ENCODE measurements at places on chromosomes 2 and 18.

DNA sequence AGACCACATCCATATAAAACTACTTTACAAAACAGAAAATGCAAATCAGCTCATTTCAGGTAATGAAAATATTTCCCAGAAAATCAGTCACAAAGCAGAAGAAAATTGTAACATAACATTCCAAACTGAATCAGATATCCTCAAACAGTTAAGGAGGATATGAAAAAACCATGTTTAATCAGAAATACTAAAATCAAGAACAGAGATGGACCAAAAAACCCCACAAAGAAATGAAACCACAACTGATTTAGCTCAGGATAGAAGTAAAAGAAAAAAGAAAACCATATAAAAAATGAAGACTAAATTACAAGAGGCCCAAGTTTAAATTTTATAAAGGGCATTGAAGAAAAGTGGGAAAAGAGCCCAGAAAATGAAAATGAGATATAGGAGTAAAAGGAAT, 102.9 kb downstream of the RAB3GAP1 start:
- no peak for DNase-seq

GRCh38 chr18:58378411-58379379, 250.2 kb downstream of the ALPK2 start:
- DNase-seq: no peak

GRCh38 chr18:48541747-48542400, 3.0 kb downstream of the CTIF start:
- DNase-seq: no peak

- DNase-seq: no peak
These were observed 149.1 kb downstream of the UBR3 start for GRCh38 chr2:169976335-169976851.

DNA sequence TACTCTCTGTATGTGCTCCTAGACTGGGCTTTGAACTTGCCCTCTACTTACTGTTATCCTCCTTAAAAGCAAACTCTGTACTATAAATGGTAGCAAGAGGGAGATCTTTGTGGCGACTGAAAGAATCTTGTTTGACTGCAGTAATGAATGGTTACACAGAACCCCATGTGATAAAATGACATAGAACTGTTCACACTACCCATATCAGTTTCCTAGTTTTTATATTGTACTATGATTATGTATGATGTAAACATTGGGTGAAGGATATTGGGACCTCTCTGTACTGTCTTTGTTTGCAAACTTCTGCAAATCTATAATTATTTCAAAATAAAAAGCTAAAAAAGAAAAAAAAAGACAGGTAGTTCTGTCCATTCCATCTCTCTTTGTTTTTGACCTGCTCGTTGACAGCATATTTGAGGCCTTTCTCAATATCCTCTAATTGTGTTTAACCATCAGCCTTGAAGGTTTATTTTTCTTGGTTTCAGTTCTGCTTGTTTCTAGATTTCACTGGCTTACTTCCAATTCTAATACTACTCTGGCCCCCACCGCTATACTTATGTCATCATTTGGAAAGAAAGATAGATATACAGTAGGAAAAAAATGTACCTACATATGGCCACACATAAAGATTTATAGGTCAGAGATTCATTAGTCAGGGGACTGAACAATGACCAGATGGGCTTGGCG, 79.2 kb upstream of the MYO3B start:
- DNase-seq: no peak

- DNase-seq: no peak
These were observed 308.2 kb downstream of the DCC start for GRCh38 chr18:52648201-52648600.

GRCh38 chr18:72207280-72207679, 336.9 kb downstream of the CBLN2 start:
- DNase-seq: no peak

GRCh38 chr2:121362774-121363173, 77.8 kb upstream of the TFCP2L1 start:
- no peak for DNase-seq

- DNase-seq: no peak
These were observed 9.0 kb downstream of the CUL3 start for GRCh38 chr2:224576088-224576715.

DNA sequence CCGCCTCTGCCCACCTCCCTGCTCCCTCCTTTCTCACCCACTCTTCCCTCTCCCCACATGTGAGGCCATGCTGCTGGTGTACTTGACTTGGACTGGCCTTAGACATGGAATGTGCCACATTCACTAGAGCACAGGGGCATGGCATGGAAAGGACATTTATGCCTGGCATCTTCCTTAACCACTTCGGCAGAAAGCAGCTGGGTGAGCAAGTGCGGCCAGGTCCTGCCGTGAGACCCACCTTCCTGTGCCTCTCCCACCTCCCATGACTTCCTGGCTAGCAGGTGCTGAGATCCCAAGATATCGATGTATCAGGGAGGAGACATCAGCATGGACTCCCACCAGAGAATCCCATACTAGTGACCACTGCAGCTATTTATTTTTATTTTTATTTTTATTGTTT, 13.0 kb downstream of the GPR55 start:
- no peak for DNase-seq

- DNase-seq: no peak
These were observed 89.4 kb upstream of the VRK2 start for GRCh38 chr2:57957238-57957637.

DNA sequence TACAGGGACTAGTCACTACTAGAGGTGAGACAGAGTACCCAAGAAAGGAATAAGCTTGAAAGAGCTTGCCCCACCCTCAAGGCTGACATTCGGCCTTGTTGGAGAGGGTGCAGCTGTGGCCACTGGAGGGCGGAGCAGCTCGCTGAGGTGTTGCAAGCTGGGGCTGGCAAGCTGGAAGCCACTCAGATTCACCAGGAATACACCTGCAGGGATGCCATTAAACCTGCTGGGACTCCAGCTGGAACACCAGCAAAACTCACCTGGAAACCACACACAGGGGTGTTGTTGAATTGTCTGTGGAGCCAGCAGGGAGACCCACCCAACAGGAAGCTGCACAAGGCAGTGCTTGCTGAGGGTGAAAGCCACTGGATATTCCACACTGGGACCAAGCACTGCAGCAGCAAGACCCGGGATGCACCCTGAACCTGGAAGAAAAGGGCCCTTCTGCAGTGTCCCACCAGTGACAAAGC, 26.1 kb downstream of the KCTD18 start:
- DNase-seq: peak; percentile 20

DNA sequence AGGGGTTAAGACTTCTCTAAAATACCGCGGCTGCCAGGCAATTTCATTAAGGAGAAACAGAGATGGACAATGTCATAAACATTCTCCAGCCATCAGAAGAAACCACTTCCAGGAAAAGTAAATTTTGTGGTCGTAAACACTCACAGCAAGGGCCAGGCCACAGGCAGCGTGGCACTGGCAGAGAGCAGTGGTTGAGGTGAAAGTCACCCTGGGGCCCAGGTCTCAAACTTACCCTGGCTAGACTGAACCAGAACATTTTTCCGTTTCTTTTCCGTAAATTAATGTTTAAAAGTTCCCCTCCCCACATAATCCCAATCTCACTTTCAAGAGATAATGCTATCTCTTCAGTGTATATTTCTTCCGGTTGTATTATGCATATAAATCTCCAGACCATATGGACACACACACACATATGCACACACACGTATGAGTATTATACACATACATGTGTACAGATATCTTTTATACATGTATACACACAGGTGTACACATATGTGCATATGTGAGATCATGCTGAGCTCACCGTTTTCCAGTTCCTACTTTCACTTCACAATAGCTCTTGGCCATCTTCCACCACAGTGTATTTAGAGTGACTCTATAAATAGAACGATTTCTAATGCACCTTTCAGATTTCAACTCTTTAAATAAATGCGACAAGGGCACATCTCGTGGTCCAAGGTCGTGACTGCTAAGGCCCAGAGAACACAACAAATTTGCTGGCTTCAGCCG, 90.1 kb downstream of the MALT1 start:
- DNase-seq: no peak

GRCh38 chr18:66575263-66575662, 28.6 kb downstream of the CDH19 start:
- DNase-seq: no peak

DNA sequence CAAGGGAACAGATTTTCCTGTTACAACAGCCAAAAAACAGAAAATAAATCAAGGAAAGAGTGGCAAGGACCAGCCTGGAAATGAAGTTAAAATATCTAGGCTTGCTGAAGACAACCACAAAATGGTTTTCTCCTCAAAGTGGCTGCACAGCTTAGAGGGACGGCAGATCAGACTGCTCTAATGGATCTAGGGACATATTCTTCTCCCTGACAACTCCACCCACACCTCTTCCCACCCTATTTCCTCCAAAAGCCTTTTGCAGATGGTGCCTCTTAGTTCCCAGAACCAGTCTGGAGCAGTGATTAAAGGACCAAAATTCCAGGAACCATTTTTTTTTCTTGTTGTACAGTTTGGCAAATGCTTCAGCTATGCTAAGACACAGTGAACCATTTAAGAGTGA, 220.2 kb upstream of the SIX2 start:
- DNase-seq: no peak

DNA sequence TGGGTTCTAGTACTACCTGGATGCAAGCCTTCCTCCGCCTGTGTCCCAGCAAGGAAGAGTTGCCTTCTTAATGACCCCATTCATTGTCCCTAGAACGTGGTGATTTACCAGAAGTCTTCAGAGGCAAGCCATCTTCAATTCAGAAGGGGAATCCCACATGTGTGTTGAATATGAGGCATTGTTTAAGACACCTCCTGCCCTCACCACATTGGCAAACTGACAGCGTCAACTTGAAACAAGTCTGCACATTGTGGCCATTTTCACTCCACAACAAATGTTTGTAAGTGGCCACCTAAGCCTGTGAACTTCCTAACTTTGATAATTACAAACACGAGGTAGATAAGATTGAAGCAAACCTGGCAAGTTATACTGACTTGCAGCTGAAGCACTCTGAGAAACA, 83.7 kb downstream of the TCF7L1 start:
- DNase-seq: no peak

GRCh38 chr2:220370764-220371163, 743.3 kb downstream of the SLC4A3 start:
- DNase-seq: no peak

- no peak for DNase-seq
These were observed 77.0 kb upstream of the LGALSL start for GRCh38 chr2:64376926-64377325.

DNA sequence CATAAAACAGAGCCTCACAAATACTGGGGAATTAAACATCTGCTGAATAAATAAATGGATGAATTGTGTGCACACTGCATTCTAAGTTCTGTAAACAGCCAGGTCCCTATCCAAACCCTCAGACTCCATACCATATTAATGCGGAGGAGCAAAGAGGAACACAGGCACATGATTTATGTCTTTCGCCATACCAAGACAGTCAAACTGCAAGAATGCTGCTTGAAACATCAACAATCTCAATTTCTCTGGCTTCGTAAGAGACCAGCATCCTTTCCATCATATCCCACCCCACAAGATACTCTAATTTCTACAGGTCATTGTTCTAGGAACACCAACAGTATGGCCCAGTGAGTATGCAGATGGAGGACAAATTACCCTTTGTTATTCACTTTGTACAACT, 15.0 kb downstream of the KANSL3 start:
- no peak for DNase-seq

GRCh38 chr2:118055512-118056164, 32.6 kb upstream of the INSIG2 start:
- no peak for DNase-seq

DNA sequence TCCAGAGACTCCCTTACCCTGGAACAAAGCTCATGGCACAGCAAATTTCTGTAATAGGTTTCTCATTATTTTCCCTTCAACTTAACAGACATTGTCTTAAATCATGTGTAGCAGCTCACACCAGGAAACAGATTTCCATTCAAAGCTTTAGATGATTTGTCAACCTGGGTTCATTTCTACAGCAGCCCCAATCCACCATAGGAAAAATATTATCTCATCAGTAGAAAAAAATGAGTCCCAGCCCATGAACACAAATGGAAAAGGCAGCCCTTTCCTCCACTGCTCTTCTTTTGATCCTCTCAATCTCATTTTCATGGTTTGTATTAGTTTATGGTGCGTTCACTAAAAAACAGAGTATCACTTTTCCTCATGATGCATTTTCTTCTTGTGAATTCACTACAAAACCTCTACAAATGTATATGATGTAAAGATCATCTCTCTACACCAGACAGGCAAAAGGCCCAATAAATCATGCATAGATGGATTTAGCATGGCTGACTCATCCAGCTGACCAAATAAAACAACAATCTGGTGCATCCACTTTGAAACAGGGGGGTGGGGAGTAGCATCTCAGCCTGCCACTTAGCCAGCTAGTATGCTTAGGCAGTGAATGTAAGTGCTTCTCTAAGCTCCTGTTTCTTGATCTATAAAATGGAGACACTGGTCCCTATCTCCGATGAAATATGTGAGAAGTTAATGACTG, 78.6 kb downstream of the SATB2 start:
- peak; percentile 36 for DNase-seq

DNA sequence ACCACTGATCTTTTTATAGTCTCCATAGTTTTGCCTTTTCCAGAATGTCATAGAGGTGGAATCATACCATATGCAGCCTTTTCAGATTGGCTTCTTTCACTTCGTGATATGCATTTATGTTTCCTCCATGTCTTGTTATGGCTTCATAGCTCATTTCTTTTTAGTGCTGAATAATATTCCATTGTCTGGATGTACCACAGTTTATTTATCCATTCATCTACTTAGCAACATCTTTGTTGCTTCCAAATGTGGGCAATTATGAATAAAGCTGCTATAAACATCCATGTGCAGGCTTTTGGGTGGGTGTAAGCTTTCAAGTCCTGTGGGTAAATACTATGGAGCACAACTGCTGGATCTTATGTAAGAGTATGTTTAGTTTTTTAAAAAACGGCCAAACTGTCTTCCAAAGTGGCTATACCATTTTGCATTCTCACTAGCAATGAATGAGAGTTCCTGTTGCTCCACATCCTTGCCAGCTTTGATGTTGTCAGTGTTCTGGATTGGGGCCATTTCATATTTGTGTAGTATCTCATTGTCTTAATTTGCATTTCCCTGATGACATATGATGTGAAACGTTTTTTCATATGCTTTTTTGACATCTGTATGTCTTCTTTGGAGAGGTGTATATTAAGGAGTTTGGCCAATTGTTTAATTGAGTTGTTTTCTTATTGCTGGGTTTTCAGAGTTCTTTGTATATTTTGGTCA, 20.6 kb downstream of the STPG4 start:
- no peak for DNase-seq

GRCh38 chr18:13287372-13287771, 68.8 kb downstream of the LDLRAD4 start:
- DNase-seq: no peak

GRCh38 chr18:58225101-58225500, 181.1 kb downstream of the NEDD4L start:
- DNase-seq: no peak
